ENCODE measurements at places on chromosomes 2 and 18.

- peak; percentile 45 for DNase-seq
These were observed 64.5 kb downstream of the BAZ2B start for GRCh38 chr2:159551806-159552205.

- no peak for DNase-seq
These were observed 1337.6 kb upstream of the SLC39A10 start for GRCh38 chr2:194319222-194319992.

- DNase-seq: peak; percentile 90
These were observed 46.0 kb downstream of the COX7A2L start for GRCh38 chr2:42314892-42315468.

DNA sequence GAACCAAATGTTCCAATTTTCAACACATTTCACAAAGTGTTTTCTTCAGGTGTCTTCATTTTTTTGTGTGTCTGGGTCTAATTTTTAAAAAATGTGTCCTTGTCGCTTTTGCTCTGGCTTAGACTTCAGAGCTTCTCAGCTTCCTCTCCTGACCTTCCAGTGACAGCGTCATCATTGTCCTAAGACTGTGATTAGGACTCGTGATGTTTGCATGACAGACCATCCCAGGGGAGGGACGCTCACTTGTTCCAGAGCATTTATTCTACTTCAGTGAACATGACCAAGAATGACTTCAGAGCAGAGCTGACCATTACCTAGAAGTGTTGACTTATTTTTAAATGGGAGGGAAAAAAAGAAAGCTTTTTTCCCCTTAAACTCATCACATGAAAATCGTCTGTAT is 591.9 kb downstream of the IRS1 start:
- no peak for DNase-seq

DNA sequence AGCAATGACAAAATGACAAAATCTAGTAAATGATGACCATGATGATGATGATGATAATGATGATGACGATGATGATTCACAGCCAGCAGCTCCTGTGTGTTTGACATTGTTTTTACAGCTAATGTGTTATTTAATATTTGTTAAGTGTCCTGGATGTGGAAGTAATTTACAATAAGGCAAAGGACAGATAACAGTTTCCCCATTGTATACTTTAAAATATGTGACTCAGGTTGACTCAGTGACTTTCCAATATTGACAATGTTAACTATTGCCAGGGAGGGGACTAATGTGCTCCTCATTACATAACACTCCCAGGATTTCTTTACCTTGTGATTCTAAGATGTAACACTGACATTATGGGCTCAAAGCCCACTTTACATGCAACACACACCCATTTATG is 602.2 kb downstream of the FBXO15 start:
- peak; percentile 2 for DNase-seq

DNA sequence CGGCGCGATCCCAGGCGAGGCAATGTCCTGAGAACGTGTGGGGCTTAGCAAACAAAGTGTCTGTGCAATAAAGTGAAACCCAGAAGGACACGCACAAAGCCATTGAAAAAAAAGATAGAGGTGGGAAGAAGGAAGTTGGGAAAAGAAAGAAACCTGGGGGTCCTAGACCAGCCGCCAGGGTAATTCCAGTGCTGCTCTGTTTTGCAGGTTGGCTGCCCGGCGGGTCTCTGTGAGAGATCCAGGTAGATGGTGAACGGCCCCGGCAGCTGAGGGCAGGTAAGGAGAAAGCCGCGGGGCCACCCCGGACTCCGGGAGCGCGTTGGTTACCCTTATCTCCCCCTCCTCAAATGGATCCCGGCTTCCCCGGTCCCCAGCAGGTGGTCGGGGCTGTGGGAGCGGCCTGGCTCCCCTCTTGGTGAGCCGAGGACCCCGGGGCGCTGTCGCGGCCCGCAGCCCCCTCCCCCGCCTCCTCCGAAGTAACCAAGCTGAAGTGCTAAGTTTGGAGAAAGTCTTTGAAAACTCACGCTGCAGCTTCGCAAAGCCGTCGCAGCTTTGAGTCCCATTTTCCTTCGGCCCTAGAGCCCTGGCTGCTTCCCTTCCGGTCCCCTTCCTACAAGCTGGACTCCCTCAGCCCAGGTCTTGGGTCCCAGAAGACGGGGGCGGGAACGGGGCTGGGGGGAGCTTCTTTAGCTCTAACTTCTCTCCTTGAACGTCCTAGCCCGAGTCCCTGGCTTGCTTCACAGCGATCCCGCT is 588 bp downstream of the OTX1 start:
- DNase-seq: no peak

GRCh38 chr2:207255565-207256470 is 90.1 kb upstream of the KLF7 start:
- no peak for DNase-seq

GRCh38 chr2:168015274-168015953 is 232.0 kb downstream of the STK39 start:
- no peak for DNase-seq

- no peak for DNase-seq
These were observed 146.9 kb downstream of the TDRD15 start for GRCh38 chr2:21270708-21271122.

DNA sequence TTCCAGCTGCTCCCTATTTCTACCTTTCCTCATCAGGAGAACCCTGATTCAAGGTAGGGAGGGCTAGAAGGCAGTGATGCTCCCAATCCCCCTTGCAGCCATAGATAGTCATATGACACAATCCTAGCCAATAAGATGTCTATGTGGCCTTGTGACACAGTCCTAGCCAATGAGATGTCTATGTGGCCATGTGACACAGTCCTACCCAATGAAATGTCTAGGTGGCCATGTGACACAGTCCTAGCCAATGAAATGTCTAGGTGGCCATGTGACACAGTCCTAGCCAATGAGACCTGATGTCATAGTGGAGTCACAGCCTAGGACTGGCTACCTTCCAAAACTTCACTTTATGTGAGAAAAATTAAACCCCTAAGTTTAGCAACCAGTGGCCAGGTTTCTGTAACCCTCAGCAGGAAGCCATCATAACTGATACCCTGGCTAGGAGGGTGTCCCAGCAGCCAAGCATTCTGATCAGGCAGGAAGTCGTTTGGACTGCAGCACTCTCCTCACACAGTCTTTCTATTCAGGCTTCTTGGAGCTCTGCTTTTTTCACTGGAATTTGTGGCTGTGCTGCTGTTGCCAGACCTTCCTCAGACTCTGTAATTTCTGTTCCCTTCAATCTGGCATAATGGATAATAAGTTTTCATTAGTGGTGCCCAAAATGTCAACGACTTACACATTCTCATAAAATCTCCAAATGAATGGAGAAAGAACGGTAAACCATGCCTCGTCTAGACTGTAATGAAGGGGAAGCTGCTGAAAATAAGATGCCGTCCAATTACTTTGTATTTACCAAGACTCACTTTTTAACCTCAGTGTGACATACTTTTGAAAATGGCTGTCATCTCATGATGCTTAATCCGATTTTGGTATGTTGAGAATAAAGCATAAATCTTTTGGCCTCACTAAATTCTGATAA is 165.0 kb upstream of the NCKAP5 start:
- no peak for DNase-seq

- no peak for DNase-seq
These were observed 69.5 kb upstream of the SPTBN1 start for GRCh38 chr2:54386585-54386984.

- peak; percentile 82 for DNase-seq
These were observed 67.5 kb upstream of the DTNB start for GRCh38 chr2:25740810-25741381.

GRCh38 chr2:8994386-8994785 is 9.1 kb downstream of the MBOAT2 start:
- DNase-seq: no peak

DNA sequence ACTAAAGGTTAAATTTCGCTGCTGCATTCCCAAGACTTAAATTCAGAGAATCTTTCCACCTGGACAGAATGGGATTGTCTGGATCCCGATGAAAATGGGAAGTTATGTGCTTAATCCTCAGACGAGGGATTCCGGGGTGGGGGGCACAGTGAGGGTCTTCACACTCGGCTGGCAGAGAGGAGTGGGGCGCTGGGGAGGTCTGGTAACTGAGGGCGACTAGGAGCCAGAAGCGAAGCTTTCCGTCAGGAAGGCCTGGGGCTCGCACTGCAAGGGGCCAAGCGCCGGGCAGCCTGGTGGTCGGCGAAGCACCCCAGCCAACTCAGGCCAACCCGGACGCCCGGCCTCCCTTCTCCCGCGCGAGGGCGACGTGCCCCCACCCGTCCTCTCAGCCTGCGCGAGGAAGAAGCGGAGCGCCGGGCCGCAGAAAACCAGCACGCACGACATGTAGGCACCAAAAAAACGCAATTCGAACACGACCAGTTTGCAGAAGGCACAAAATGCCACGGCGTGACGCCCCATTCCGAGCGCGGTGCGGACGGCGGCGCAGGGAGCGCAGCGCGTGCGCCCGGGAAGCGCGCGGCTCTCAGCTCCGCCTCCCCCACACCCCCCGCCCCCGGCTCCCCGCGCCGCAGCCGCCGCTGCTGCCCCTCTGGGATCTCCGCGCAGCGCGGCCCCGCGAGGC is 188.1 kb downstream of the ZEB2 start:
- DNase-seq: no peak

- no peak for DNase-seq
These were observed 39.8 kb downstream of the CTNNA2 start for GRCh38 chr2:79552653-79553052.

DNA sequence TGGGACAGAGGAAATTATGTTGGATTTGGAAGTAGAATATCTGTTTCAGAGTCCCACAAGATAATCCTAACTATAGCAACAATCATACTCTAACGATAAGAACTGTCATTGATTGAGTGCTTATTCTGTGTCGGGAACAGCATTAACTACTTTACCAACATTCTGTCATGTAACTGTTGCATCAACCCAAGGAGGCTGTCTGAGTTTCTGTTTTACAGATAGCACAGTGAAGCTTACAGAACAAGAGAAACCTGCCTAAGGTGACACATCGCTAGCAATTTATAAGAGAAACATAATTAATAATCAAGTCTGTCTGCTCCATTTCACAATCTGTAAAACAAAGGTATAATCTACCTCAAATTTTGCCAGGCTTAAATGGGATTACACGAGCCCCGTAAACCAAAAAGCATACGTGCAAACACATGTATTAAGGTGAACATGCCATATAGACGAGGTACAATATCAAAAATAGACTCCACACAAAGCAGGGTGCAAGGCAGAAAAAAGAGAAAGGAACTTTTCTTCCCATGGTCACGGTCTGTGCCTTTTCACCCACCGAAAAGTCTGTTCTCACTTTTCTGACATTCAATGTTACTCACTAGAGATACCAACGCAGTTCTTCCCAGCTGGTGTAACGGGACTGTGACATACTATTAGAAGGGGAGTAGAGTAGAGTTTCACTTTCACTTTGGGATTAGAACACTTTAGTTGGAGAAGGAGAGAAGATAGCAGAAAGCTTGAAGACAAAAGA is 37.2 kb upstream of the SLC8A1 start:
- DNase-seq: peak; percentile 44

- no peak for DNase-seq
These were observed 635.1 kb downstream of the IRS1 start for GRCh38 chr2:226164512-226164911.

GRCh38 chr2:134778372-134778771 is 59.6 kb upstream of the TMEM163 start:
- no peak for DNase-seq

DNA sequence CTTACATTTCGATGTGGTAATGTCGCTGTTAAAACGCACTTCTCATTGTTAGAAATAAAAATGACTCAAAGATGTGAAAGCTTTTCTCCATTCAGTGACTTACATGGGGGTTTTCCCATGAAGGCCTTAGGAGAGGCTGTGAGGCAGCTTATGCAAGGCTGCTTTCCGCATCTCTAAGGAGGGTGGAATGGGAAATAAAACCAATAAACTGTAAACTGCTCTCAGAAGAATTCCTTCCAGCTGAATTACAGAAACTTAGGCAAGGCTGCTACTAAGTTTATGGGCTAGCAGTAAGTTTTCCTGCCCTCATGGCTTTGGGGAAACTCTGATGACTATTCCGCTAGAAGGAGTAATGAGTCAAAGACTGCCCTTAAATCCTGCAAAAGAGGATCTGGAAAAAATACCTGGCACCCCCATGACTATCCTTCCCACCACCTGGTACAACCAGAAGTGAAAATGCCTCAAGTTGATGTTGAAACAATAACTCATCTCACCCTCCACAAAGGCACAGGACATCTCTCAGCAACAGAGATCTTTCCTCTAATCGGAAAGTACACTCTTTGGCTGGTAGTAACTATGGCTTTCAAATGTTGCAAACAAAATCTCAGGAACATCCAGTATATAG is 97.7 kb upstream of the SMAD7 start:
- peak; percentile 58 for DNase-seq

GRCh38 chr2:102771114-102771513 is 9.3 kb downstream of the TMEM182 start:
- peak; percentile 23 for DNase-seq

- DNase-seq: peak; percentile 22
These were observed 2005.9 kb upstream of the CELF4 start for GRCh38 chr18:39571511-39571910.

DNA sequence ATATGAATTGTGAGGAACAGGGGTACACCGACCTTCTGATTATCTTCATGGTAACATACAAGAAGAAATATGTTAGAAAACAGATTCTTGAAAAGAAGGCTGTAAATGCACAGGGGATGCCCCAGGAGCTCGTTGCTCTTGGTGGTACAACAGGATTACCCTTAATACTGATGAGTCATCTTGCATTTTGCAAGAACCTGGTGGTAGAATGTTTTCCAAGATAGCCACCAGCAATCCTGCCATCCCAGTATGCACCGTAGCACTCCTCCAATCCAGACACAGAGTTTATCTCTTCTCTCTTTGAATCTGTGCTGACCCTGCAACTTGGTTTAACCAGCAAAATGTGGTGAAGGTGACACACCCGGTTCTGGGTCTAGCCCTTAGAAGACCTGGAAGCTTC is 238.3 kb downstream of the EN1 start:
- no peak for DNase-seq

DNA sequence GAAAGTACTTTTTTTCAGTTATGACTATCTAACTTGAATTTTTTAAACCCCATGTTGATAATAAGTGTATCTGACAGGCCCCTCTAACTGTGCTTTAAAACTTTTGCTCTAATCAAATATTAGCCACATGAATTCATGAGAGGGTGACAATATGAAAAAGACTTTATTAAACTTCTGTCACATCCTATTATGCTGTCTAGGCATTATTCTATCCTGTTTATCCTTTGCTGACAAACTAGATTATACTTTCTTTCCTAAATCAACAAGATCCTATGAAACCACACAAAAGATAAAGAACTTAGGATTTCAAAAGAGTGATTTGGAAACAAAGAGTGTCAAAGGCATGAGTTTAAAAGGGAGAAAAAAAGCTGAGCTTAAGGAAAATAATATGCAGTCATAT is 57.8 kb downstream of the ST6GAL2 start:
- DNase-seq: no peak

- DNase-seq: no peak
These were observed 55.7 kb downstream of the RASGRP3 start for GRCh38 chr2:33532146-33532545.

All from astrocyte of the spinal cord (primary cell).